Activated T-cell treated with anti-CD3 and anti-CD28 coated beads, Interleukin-2, amount 50 U/mL, for 1 hour (primary cell): ENCODE measurements at places on chromosomes 2 and 18.

GRCh38 chr2:197075754-197076337 lies 149.3 kb upstream of the PGAP1 start:
- DNase-seq: no peak

- DNase-seq: no peak
Observed at GRCh38 chr2:177929662-177930522, 142.7 kb downstream of the PDE11A start.

GRCh38 chr2:224004105-224004695 lies 34.9 kb downstream of the SERPINE2 start:
- no peak for DNase-seq

- no peak for DNase-seq
Observed at GRCh38 chr2:58042486-58042970, 4.1 kb upstream of the VRK2 start.

DNA sequence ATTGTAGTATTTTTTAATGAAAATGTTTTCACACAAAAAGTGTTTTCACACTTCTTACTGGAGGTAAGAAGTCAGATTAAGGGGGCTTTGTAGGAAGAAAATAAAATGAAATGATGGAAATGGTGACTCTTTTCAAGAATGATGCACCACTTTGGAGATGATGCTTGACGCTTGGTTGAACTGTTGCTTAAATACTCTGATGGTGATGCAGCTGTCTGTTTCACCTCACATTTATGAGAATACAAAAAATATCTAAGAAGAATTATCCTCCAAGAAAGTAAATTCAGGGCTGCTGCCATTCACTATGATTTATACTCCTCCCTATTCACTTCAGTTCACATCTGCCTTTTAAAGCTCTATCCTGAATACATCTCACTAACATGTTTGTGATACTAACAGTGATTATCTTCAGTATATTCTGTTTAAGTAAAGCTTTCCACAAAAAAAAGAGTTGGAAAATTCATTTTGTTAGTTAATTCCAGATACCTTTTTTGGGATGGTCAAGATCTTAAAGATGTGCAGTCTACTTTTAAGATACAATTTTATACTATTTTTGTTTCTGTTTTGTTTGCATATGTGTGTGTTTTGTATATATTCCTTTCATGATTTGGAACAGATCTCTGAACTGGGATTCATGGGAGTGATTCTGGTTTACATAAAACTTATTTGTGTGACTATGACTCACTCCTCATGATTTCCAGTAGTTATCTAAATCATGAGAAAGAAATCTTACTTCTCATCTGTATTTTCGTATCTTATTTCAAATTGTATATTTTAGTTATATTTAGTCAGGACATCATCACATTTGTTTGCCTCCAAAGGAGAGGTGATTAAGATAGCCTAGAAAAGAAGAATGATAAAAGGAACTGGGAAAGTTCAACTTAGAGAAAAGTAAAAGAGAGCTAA lies 53.1 kb downstream of the SLC39A10 start:
- no peak for DNase-seq

GRCh38 chr2:76478266-76479035 lies 767.7 kb upstream of the GCFC2 start:
- DNase-seq: no peak
